ENCODE measurements at places on chromosomes 7 and 10. TPM values are rescaled to one million over a fixed set of nuclear protein-coding genes. Genes with fewer than 3 reads are reported as not detected.

PRSS37 gene
- total RNA-seq = not detected

DNA sequence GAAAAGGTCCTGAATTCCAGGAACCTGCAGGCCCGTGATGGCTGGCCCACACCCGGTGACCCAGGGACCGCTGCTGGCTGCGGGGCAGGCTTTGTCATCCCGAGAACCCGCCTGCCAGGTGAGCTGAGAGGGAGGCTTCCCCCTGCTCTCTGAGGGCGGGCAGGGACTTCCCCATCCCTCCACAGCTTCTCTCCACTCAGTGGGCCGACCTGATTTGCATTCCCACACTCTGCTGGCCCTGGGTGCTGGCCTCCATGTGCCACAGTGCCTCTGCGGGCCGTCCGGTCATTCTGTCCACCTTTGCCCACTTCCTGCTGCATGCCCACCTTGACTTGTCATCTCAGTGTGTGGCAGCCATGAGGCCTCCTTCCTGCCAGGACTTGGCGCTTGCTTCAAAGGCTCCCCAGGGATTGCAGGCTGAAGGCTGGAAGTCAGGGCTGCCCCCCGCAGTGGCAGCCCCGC is 35.3 kb downstream of the PALD1 start:
- H3K27me3 ChIP-seq = no peaks in the 10 kb centered on the region
- H3K36me3 ChIP-seq = no peaks in the 10 kb centered on the region
- no peak overlapping the region for H3K4me3 ChIP-seq
- peaks cover 62% of the 10 kb centered on the region for H3K4me1 ChIP-seq
- no peak overlapping the region for H3K27ac ChIP-seq
- no peak for DNase-seq

EFCAB10 gene
- not detected for total RNA-seq

CTAGE4 gene
- 0.08 TPM for total RNA-seq

ASZ1 gene
- not detected for total RNA-seq

GRCh38 chr10:62253704-62254103 is 14.9 kb downstream of the RTKN2 start:
- no peaks in the 10 kb centered on the region for H3K36me3 ChIP-seq
- H3K27me3 ChIP-seq = no peaks in the 10 kb centered on the region
- no peak overlapping the region for H3K4me3 ChIP-seq

- DNase-seq = no peak
- no peaks in the 10 kb centered on the region for H3K27me3 ChIP-seq
- H3K4me3 ChIP-seq = no peak overlapping the region
- peaks cover 22% of the 10 kb centered on the region for H3K4me1 ChIP-seq
- H3K36me3 ChIP-seq = no peaks in the 10 kb centered on the region
- H3K27ac ChIP-seq = peak overlapping the region; percentile 16
Measured at GRCh38 chr7:90668992-90669391, 72.9 kb downstream of the CDK14 start.

DNA sequence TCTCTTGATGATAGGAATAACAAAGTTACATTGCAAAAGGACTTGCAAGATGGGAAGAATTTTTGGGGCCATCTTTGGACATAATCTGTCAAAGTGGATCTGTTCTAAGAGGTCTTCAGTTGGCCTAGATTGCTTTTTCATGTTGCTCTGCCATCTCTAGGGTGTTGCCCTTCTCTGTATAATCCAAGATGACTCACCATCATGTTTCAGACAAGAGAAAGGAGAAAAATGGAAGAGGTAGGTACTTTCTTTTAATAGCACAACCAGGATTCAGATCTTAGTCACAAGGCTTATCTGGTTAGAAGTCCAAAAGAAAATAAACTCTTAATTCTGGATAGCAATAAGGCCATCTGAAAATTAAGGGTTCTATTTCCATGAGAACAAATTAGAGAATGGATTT is 38.7 kb upstream of the FOXP2 start:
- no peak for DNase-seq
- no peaks in the 10 kb centered on the region for H3K4me1 ChIP-seq
- no peaks in the 10 kb centered on the region for H3K36me3 ChIP-seq
- H3K27ac ChIP-seq = no peak overlapping the region
- H3K4me3 ChIP-seq = no peak overlapping the region

GRCh38 chr10:123974406-123974805 is 82.8 kb upstream of the CPXM2 start:
- H3K27me3 ChIP-seq = peaks cover 79% of the 10 kb centered on the region
- no peak overlapping the region for H3K27ac ChIP-seq
- H3K4me1 ChIP-seq = peaks cover 5% of the 10 kb centered on the region
- H3K36me3 ChIP-seq = no peaks in the 10 kb centered on the region
- H3K4me3 ChIP-seq = no peak overlapping the region

SEMA3A gene
- 1.0 TPM for total RNA-seq

GRCh38 chr7:45031829-45032228 is 31.8 kb downstream of the CCM2 start:
- no peak for DNase-seq
- H3K27ac ChIP-seq = no peak overlapping the region
- H3K4me1 ChIP-seq = peaks cover 12% of the 10 kb centered on the region
- no peak overlapping the region for H3K4me3 ChIP-seq

ST8SIA6 gene
- total RNA-seq = 5.2 TPM

DNA sequence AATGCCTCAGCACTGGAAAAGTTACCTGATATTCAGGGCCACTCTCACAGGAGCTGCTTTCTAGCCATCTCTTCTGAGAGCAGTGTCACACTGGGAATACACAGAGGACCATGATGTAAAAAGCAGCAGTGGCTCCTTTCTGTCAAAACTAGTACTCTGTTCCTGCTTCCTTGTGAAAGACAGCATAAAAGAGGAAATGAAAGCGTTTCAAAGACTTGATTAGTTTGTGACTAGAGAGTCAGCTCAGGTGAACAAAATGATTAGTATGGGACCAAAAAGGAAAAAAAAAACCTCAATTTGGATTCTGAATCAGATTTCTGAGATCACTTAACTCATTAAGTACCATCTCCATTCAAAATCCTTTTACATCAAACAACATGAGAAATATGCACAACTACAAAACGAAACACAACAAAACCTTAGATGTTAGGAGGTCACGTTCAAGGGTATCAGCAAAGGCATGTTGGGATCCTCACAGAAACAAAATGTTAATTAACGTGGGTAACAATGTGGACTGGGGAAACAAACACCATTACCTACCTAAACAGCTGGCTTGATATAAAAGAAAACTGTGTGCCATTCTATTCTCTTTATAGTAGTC is 103.7 kb downstream of the MACC1 start:
- H3K4me1 ChIP-seq = no peaks in the 10 kb centered on the region
- no peaks in the 10 kb centered on the region for H3K36me3 ChIP-seq
- H3K4me3 ChIP-seq = no peak overlapping the region
- H3K27me3 ChIP-seq = no peaks in the 10 kb centered on the region
- no peak overlapping the region for H3K27ac ChIP-seq

SLC18A2 gene
- total RNA-seq = 0.18 TPM

- no peak overlapping the region for H3K4me3 ChIP-seq
- DNase-seq = no peak
- peaks cover 98% of the 10 kb centered on the region for H3K36me3 ChIP-seq
- H3K4me1 ChIP-seq = no peaks in the 10 kb centered on the region
- no peak overlapping the region for H3K27ac ChIP-seq
Measured at GRCh38 chr7:99037327-99037940, 106.5 kb downstream of the SMURF1 start.

GRCh38 chr7:4151926-4152549 is 530.1 kb upstream of the FOXK1 start:
- H3K36me3 ChIP-seq = no peaks in the 10 kb centered on the region
- H3K4me3 ChIP-seq = no peak overlapping the region
- no peaks in the 10 kb centered on the region for H3K27me3 ChIP-seq
- H3K27ac ChIP-seq = no peak overlapping the region
- no peak for DNase-seq
- H3K4me1 ChIP-seq = no peaks in the 10 kb centered on the region

GRCh38 chr7:37666026-37666799 is 17.4 kb upstream of the GPR141 start:
- no peaks in the 10 kb centered on the region for H3K36me3 ChIP-seq
- H3K4me3 ChIP-seq = no peak overlapping the region
- no peak for DNase-seq
- H3K4me1 ChIP-seq = no peaks in the 10 kb centered on the region
- H3K27ac ChIP-seq = no peak overlapping the region

DNA sequence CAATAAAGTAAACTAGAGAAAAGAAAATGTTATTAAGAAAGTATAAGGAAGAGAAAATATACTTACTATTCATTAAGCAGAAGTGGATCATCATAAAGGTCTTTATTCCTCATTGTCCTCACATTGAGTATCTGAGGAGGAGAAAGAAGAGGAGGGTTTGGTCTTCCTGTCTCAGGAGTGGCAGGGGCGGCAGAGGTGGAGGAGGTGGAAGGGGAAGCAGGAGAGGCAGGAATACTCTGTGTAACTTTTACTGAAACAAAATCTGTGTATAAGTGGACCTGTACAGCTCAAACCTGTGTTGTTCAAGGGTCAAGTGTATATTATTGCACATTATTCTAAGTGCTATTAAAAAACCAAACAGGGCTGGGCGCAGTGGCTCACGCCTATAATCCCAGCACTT is 34.2 kb upstream of the EPC1 start:
- H3K27me3 ChIP-seq = no peaks in the 10 kb centered on the region
- no peak overlapping the region for H3K27ac ChIP-seq
- no peaks in the 10 kb centered on the region for H3K4me1 ChIP-seq
- no peaks in the 10 kb centered on the region for H3K36me3 ChIP-seq

DNA sequence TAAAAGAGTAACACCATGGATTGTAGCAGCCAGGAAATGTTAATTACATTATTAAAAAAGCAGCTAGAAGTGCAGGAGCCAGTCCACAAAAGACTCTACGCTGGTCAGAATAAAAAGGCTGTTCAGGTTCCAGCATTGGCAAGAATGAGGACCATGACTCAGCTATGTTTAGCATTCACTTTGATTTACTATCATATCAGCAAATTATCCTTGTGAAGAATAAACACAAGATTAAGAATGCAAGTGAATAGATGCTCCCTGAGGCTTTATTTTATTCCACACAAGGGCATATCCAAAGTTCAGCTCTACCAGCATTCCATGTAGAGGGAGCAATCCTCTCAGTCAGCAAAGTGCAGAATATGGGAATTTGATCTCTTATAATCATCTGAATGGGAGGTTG is 13.6 kb downstream of the DGKB start:
- no peak for DNase-seq
- H3K36me3 ChIP-seq = no peaks in the 10 kb centered on the region
- H3K27ac ChIP-seq = no peak overlapping the region
- H3K4me1 ChIP-seq = no peaks in the 10 kb centered on the region
- no peak overlapping the region for H3K4me3 ChIP-seq

DNA sequence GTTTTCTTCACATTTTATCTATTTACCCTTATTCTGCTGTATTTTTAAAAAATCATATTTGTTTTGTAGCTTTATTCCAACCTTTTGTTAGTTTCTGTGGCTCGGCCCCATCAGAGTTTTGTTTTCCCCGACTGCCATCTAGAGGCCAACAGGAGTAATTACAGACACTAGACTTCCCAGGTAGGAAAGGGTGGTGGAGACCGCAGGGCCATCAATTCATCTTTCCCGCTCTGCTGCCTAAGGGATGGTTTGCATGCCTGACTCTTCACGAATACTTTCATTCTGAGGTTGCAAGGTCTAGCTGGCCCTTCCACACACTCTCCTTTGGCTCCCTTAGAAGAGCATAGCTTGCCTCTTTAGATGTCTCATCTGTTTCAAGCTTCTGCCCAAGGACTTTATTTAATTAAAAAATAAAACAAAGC is 38.3 kb downstream of the LYZL2 start:
- H3K27me3 ChIP-seq = no peaks in the 10 kb centered on the region
- H3K4me1 ChIP-seq = no peaks in the 10 kb centered on the region
- H3K4me3 ChIP-seq = no peak overlapping the region
- H3K27ac ChIP-seq = no peak overlapping the region
- peak; percentile 30 for DNase-seq

DNA sequence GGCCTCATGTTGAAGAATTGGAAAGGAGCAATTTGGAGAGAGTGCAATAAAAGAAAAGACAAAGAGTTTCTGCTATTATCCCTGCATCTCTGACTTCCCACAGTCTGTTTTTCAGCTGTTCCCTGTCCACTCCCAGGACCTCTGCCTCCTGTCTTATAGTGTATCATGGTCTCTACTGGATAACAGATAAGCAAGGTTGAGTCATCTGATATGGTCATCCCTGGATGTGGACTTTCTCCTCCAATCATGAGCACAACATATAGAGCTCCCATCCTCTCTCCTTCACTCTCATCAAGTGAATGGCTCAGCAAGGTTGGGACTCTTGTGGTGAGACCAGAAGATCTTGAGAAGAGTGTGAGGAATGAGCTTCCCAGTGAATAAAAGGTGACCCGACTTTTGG is 123.1 kb downstream of the PLCE1 start:
- H3K27ac ChIP-seq = no peak overlapping the region
- no peak overlapping the region for H3K4me3 ChIP-seq
- H3K27me3 ChIP-seq = no peaks in the 10 kb centered on the region
- no peaks in the 10 kb centered on the region for H3K4me1 ChIP-seq
- DNase-seq = no peak

DNA sequence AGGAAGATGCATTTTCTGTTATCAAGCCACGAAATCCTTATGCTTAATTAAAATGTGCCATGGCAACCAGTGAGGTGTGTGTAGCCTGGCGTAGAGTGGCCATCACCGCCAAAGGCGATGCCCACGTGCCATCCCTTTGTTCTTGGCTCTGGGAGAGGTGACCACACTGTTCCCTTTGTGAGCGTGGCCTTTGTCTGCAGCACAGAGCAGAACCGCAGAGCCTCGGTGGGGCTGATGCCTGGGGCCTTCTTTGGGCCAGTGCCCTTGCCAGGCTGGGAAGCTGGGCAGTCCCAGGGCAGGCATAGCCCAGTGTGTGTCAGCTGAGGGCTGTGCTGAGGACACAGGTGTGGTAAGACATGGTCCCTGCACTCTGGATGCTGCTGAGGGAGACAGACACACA is 48.3 kb downstream of the BUB3 start:
- H3K36me3 ChIP-seq = no peaks in the 10 kb centered on the region
- no peak for DNase-seq
- no peaks in the 10 kb centered on the region for H3K27me3 ChIP-seq

DIP2C gene
- total RNA-seq = 41.5 TPM

GRCh38 chr10:124239134-124239533 is 145.7 kb upstream of the CHST15 start:
- H3K27me3 ChIP-seq = peaks cover 7% of the 10 kb centered on the region
- H3K4me1 ChIP-seq = no peaks in the 10 kb centered on the region

NUDT5 gene
- 5.0 TPM for total RNA-seq

- peaks cover 19% of the 10 kb centered on the region for H3K4me1 ChIP-seq
- peak overlapping the region; percentile 68 for H3K27ac ChIP-seq
- no peaks in the 10 kb centered on the region for H3K36me3 ChIP-seq
- no peak for DNase-seq
- H3K27me3 ChIP-seq = no peaks in the 10 kb centered on the region
Measured at GRCh38 chr7:66283003-66283920, 78.1 kb downstream of the TPST1 start.

- H3K4me3 ChIP-seq = no peak overlapping the region
- H3K36me3 ChIP-seq = no peaks in the 10 kb centered on the region
- H3K27ac ChIP-seq = no peak overlapping the region
- peaks cover 37% of the 10 kb centered on the region for H3K4me1 ChIP-seq
- no peak for DNase-seq
Measured at GRCh38 chr7:35649711-35650110, 45.2 kb downstream of the HERPUD2 start.

Data from heart left ventricle (tissue), 16 donors.